ENCODE measurements at places on chromosomes 7 and 10.

DNA sequence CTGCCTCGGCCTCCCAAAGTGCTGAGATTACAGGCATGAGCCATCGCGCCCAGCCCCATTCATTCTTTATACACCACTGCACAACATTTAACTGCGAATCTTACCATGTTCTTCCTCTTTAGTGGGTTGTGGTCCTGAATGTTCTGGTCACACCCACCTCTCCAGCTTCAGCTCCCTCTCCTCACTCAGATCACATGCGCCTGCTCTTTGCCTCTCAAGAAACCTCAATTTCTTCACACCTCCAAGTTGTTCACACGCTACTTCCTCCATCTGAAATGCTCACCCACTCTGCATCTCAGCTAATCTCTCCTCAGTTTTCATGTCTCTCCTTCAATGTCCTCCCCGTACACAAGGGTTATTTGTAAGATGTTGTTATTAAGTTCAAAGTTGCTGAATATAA, 2.4 kb upstream of the PRR15 start:
- no peak for DNase-seq

GRCh38 chr10:3263082-3263481, 90.5 kb upstream of the PITRM1 start:
- DNase-seq, result no peak

- DNase-seq, result no peak
Observed at GRCh38 chr10:17847585-17848296, 38.6 kb downstream of the MRC1 start.

DNA sequence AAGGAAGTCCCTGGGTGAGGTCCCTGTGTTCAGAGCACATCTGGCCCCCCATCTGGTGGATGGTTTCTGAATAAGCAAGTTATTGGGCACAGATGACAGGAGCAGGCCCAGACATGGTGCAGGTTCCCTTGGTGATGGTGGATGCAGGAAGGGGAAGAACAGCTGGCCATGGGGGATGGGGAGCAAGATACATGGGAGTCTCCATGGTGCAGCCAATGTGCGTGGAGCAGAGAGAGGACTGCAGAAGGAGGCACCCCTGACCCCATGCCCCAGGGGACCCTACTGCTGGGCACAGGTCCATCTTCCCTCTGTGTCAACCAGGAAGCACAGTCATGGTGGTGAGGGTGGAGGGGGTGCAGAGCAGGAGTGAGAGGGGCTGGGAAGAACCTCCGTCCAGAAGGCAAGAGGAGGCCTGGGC, 43.8 kb upstream of the RABGEF1 start:
- DNase-seq, result no peak

- no peak for DNase-seq
Observed at GRCh38 chr10:99595236-99595635, 25.0 kb downstream of the SLC25A28 start.

GRCh38 chr7:98126311-98127142, 19.9 kb downstream of the LMTK2 start:
- no peak for DNase-seq

DNA sequence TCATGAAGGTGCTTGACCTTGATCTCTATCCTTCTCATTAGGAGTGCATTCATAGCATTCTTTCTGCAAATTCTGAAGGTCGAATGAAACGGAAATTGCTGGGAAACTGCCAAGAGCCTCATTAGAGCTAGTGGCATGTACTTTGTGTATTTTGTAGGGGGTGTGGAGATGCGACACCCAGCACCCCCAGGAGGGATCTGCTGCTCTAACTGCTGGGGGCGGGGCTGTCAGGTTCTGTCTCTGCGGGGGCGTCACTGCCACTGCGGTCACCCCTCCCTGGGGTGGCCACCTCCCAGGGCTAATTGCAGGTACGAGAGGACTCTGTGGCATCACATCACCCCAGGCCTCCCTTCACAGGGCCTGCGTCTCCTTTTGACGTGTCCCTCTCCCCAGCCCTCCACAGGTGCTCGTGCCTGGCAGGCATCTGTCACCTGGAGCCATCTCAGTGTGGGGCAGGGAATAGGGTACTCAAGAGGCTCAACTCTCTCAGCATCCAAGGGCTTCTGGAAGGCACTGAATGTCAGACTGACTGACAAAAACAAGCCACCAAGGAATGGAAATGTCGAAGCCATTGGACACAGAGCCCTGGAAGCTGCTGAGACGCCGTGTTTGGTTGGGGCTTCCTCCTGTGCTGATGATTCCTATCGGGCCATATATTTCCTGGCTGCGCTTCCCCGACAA, 151.1 kb downstream of the ACTR3B start:
- no peak for DNase-seq

GRCh38 chr7:85733169-85733915, 546.5 kb upstream of the SEMA3D start:
- no peak for DNase-seq

GRCh38 chr10:50625649-50626132, 1.9 kb upstream of the SGMS1 start:
- no peak for DNase-seq

DNA sequence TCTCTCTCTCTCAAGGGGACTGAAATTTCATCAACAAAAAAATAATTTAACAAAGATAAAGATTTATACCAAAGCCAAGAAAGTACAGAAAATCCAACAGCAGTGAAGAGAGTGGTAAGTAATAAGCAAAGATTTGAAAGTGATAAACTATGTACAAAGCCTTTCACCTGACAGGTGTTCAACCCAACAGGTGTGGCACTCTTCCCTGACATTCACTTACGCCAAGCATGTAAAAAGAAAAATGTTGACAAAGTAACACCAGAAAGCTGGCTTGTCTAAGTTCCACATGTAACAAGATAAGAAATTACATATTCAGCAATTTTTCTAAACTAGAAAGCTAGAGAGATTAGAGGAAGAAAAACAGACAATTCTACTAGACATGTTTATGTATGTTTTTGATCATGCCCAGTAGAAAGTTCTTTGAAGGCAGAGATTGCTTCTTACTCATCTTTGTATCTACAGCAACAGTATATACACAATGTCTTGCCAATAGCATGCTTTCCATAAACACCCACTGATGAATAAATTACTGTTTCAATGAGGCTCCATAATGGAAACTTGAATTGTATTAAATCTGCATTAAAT, 468.5 kb downstream of the PARD3 start:
- no peak for DNase-seq

DNA sequence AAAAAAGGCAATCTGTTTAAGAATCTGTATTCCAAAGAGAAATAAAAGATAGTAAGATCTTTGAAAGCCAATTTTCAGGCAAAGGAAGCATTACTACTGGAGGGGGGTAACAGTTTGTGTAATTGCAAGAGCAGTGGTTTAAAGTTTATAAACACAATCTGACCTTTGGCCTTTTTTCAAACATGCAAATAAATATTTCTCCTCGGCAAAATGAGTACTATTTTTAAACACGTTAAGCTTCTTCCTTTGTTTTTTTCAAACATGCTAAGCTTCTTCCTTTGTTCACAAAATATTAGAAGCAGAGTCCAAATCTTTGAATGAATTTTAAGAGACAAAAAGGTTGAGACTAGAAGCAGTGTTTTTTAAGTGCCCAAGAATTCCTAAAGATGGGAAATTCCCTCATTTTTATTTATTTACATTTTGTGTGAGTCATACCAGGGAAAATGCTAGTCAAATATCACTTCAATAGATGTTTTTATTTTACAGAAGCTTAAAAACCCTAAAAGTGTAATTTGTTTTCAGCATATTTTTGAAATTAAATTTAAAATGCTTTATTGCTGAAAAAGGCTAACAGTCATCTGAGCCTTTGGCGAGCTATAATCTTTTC, 229.3 kb downstream of the GPR37 start:
- DNase-seq, result no peak

DNA sequence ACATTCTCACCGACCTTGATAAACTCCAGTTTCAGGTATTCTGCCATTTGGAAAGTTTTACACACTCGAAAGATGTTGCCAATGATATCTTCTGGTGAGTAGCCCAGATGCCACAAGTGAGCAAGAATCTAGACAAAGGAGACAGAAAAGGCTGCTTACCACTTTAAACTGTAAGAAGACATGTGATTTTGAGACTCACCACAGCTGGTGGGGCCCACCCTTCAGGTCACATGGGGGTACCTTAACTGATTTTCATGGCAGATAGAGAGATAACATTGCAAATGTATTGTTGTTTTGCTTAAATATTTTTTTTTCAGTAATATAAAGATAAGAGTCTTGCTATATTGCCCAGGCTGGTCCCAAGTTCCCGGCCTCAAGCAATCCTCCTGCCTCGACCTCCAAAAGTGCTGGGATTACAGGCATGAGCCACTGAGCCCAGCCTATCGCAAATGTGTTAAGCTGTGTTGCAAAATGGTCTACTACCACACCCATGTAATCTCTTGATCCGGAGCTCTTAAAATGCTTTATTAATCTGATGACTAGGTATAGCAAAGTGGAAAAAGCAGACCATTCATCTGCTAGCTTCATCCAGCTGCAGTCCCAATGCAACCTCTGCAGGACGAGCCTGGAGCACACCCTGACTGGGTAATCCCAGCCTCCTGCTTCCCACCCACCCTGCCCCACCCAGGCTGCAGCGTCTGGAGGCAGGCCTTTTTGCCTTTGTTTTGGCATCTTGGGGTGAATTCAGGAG, 18.5 kb downstream of the RFC2 start:
- no peak for DNase-seq

DNA sequence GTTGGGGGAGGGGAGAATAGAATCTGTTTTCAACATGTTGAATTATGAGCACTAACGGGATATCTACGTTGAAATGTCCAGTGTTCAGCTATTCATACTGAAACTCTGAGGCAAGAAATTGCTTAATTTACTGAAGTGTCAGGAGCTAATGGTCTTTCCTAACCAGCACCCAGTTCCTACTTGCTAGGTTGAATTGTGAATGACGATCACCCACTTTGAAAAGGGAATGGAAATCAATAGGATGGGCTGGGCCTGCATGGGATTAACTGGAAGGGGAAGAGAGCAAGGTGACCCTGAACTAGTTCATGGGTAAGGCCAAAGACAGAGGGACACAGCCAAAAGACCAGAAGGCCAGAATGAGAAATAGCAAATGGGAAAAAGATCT, 51.3 kb downstream of the HIPK2 start:
- DNase-seq, result no peak

DNA sequence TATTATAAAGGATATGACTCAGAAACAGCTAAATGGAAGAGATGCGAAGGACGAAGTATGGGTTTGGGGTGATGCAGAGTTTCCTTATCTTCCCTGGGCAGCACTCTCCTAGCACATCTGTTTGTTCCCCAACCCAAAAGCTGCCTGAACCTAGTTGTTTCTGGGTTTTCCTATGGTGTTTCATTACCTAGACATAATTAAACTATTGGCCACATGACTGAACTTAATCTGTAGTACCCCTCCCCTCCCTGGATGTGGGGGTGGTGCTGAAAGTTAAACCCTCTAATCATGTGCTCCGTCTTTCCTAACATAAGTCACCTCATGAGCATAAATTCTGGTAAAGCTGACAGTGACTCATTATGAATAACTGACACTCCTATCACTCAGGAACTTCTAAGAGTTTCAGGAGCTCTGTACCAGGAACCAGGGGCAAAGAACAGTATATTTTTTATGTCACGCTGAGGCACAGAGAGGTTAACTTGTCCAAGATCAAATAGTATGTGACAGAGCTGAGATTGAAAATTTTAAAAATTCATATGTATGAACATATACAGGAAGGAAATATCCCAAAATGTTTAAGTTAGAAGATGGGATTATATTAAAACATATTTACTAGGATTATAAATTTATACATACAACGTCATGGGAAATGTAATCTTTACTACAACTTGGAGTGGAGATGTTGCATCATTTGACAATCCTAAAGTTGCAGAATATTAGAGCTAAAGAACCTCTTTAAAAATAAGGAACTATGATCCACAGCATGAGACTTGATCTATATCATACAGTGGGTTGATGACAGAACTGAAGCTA, 4.8 kb downstream of the STRIP2 start:
- no peak for DNase-seq

DNA sequence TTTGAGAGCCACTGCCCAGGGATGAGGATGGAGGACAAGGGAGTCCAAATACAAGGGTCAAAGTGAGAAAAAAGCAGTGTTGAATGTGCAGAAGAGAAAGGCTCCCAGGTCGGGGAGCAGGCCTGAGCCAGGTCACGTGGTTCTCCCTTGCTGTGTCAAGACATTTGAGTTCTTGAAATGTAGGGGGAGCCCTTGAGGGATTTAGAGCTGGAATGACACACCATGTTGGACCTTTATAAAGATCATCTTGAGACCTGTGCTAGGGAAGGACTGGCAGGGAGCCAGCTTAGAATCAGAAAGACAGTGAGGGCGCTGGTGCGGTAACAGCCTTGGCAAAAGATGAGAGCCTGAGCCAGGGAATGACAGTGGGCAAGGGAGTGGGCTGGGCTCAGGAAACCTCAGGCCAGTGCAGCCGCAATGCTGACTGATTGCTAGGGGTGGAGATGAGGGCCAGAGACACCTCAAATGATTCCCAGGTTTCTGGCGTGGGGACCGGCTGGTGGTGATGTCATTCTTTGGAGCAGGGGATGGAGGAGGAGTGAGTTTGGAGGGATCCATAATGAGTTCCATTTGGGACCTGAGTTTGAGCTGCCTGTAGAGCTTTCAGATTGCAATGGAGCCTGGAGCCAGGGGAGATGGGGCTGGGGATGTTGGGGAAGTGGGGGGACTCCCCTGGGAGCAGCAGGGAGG, 120.1 kb downstream of the PTPN20 start:
- no peak for DNase-seq

GRCh38 chr7:73758581-73759138, 11.4 kb downstream of the CLDN3 start:
- DNase-seq, result no peak

- DNase-seq, result no peak
Observed at GRCh38 chr10:5317547-5318107, 47.1 kb upstream of the UCN3 start.

DNA sequence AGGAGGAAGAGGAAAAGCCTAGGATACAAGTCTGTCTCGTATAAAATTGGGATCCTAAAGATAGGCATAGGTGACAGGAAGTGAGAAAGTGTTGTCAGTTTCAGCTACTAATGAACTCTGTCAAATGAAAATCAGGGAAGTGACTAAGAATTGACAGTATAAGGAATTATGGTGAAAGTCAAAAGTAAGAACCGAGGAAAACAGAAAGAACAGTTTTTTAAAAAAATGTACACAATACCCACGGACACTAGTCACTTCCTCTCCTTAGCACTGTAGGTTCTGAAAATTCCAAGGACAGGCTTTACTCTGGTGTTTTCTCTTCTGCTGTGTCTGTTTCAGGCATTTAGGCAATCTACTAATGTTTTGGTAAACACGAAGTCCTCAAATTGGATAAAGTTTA, 42.3 kb downstream of the ATAD1 start:
- no peak for DNase-seq

DNA sequence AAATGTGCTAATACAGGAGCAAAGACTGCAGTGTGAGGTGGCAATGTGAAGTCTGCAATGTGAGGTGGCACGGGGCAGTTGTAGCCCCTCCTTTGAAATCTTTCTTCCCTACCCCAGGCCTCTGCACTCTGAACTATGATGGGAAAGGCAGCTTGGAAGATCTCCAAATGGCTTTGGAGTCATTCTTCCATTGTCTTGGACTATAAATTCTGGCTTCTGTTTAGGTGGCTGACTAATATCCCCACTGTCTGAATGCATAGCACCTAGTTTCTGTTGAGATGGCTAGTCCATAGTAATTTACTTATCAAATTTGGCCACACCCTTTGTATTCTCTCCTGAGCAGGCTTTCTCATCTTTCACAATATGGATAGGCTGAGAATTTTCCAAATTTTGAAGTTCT, 175.0 kb downstream of the CFTR start:
- DNase-seq, result no peak

- no peak for DNase-seq
Observed at GRCh38 chr7:36231406-36231805, 78.4 kb downstream of the EEPD1 start.

Measured in T-helper 17 cell (primary cell).